ENCODE measurements at places on chromosomes 16 and 17. TPM values are rescaled to one million over a fixed set of nuclear protein-coding genes. Genes with fewer than 3 reads are reported as not detected.
A peak's percentile ranks its signal among the peaks of the same experiment; 100 is the strongest.

DNA sequence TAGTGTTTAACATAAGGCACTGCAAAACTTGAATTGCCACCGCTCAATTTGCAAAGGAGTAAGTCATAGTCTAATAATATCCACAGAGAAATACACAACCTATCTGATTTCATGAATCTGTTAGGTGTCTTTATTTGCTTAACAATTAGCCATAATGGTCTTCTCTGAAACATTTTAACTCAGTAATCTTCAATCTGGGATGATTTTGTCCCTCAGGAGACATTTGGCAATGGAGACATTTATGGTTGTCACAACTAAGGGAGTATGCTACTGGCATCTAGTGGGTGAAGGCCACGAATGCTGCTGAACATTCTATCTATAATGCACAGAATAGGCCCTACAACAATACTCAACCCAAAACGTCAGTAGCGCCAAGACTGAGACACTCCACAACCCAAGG lies 4.3 kb downstream of the UBE2G1 start:
- no peak for DNase-seq

GRCh38 chr17:31401456-31402254 lies 10.2 kb downstream of the RAB11FIP4 start:
- DNase-seq = no peak

DNA sequence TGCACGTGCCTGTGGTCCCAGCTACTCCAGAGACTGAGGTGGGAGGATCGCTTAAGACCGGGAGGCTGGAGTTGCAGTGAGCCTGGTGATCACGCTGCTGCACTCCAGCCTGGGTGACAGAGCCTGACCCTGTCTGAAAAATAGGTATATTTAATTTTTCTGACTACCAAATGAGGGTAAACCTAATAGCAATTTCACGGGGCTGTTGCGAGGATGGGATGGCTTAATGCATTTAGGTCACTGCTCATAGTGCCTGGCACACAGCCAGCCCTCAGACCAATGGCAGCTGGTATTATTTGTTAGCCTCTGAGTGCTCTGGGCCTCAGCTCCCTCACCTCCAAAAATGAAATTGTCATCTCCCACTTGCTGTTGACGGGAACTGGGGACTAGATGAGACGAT lies 5.9 kb upstream of the CDIP1 start:
- DNase-seq = peak; percentile 68

- no peak for DNase-seq
Observed at GRCh38 chr16:69469807-69470561, 45.6 kb downstream of the CYB5B start.

- no peak for DNase-seq
Observed at GRCh38 chr16:53984936-53985335, 281.0 kb downstream of the FTO start.

DNA sequence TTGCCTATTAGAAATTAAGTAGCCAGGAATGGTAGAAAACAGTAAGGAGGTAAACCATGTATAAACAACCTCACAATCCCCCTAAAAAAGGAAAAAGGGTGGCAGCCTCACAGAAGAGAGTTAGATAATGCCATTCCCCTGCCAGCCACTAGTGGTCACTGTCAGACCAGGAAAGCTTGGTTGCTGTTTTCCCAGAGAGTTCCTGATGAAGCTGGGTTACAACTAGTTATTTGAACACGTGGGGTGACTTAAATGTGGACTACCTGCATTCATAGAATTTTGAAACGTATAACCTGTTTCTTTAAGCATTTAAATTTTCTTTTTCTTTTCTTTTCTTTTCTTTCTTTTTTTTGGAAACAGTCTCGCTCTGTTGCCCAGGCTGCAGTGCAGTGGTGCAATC lies 5.8 kb downstream of the GPRC5C start:
- no peak for DNase-seq

DNA sequence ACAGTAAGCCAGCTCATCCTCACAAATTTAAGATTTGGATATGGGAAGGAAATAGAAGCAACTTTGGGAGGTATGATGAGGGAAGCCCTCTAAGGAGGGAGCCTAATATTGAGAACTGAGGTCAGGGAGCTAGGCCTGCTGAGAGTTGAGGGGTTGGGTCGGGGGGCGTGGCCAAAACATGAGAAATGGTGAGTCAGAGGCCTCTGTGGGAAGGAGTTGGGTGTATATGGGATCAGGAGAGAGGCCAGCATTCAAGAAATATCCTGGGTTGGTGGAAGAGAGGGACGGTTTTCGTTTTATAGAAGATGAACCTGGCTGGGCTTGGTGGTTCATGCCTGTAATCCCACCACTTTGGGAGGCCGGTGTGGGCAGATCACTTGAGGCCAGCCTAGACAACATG lies 48.4 kb downstream of the CLEC16A start:
- no peak for DNase-seq

SMIM36 gene
- not detected for total RNA-seq

MMP15 gene
- 14.0 TPM for total RNA-seq

All from dorsolateral prefrontal cortex (tissue), 122 donors.